GM20000 (cell line): ENCODE measurements at places on chromosomes 4 and X.
A peak's percentile ranks its signal among the peaks of the same experiment; 100 is the strongest.

DNA sequence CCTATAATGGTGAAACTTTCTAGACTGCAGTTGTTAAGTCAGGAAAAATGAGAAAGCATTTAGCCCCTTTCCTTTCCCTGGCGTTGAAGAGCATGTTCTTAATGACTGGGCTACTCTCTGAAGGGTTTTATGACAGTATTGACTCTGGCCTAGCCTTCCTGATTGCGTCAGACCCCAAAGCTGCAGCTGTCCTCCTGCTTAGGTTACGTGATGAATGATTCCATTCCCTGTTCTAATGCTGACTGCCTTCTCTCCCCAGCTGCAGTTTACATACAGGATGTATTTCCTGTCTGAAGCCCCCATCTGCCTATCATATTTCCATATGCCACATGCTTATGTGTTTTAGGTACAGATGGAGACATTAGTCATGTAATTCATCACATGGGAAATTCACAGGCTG lies 105.8 kb upstream of the EGFL6 start:
- DNase-seq: no peak

- DNase-seq: no peak
Observed at GRCh38 chr4:110489901-110490508, 14.1 kb downstream of the ENPEP start.

GRCh38 chr4:37324546-37324945 lies 80.0 kb downstream of the NWD2 start:
- DNase-seq: no peak

DNA sequence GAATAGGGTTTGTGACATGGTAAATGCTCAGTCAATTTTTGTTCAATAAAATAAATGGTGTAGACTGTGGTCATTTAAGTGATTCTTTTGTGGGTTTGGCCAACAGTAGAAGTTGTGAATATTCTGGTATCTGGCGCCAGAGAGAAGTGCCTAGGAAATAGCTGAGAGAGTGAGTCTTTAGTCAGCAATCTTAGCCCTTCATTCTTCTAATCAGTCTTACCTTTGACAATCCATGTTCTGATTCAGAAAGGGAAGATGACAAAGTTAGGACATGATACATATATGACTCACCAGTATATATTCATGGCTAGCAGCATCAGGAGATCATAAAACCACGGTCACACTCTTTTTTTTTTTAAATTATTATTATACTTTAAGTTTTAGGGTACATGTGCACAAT lies 141.8 kb upstream of the PCDH18 start:
- no peak for DNase-seq

- no peak for DNase-seq
Observed at GRCh38 chr4:113325876-113326615, 276.6 kb downstream of the ANK2 start.

DNA sequence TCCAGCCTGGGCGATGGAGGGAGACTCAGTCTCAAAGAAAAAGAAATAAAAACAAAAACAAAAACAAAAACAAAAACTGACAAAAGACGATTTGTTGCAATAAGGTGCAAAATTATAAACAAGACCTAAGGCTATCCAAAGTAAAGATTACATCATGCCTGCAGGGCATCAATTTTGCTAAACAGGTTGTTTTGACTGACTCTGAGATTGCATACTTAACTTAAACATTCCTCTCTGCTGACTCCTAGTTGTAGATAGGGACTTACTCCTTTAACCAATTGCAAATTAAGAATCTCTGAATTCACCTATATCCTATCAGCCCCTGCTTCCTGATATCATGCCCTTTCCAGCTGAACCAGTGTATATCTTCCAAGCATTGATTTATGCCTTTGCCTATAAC lies 2687.3 kb downstream of the PCDH7 start:
- no peak for DNase-seq

- no peak for DNase-seq
Observed at GRCh38 chrX:150499240-150499639, 69.2 kb upstream of the MTM1 start.

DNA sequence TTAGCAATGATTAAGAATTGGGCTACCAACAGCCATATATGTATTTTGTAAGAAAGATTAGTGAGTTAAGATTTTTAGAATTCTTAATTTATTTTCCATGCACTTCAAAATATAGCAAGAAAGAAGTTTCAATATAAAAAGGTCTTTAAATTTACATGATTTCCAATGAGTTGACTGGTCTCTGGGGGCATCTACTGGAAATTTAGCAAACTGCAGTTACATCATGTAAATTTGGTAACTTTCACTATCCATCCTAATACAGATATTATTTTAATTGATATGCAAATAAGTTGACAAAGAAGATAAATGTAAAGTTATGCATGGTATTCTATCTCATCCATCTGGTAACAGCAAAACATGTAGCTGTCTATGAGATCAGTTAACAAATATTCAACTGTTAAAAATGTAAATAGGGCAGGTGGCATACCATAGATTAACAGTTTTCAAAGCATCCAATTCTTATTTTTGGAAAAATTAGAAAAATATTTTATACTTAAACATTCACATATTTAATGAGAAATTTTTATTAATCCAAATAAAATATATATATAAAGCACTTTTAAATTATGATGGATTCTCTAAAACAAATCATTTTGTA lies 29.1 kb downstream of the TTC29 start:
- DNase-seq: peak; percentile 13

GRCh38 chrX:57156397-57157049 lies 19.3 kb upstream of the SPIN2A start:
- no peak for DNase-seq

DNA sequence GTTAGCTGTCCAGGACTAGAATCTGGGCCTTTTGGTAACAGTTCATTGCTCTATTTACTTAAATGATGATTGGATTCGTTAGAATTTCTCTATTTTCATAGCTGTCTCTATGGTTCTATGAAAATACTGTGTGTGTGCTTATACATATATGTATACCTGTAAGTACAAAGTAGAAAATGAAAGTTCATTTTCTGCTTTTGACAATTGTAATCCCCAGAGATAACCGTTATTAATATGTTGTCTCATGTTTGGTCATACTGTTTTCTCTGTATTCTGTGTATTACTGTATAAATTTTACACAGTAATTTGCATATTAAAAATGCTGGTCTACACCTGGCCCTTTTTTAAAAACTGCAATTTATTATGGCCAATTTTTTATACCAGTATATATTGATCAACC lies 55.4 kb downstream of the CLCN3 start:
- no peak for DNase-seq

DNA sequence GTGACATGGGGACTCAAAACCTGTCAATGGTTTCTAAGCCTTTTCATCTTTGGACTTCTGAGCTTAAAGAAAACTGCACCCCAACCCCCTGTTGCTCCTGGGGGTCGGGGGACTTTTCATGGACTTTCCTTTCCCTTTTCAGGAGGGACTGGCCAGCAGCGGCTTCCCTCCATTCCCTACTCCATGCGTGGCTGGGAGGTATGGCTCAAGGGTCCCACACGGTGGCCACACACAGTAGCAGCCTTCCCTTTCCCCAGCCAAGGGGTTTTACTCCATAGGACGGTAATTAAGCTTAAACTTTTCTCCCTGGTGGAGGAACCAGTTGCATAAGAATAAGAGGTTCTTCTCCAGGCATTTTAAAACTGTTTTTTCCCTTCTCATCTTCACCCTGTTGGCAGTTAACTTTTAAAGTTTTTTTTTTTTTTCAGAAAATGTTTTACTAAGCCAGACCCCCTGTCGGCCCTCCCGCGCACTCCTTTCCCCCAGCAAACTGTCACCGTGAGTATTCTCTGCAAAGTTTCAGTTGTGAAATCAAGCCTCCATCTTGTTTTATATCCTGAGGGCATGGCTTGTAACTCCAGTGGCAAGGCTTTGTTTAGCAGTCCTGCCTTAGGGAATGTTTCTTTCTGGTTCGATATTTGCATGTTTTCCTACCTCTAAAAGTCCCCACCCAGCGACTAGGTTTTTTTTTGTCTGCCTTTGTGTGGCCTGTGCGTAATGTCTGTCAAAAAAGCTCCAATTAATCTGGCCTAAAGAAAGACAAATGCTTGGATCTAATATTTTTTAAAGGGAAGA lies 325.7 kb downstream of the TLL1 start:
- no peak for DNase-seq

GRCh38 chr4:6474053-6474568 lies 1.7 kb upstream of the PPP2R2C start:
- DNase-seq: no peak

- no peak for DNase-seq
Observed at GRCh38 chr4:57102050-57102624, 8.0 kb downstream of the IGFBP7 start.

- no peak for DNase-seq
Observed at GRCh38 chr4:76691807-76692582, 205.9 kb downstream of the SOWAHB start.

DNA sequence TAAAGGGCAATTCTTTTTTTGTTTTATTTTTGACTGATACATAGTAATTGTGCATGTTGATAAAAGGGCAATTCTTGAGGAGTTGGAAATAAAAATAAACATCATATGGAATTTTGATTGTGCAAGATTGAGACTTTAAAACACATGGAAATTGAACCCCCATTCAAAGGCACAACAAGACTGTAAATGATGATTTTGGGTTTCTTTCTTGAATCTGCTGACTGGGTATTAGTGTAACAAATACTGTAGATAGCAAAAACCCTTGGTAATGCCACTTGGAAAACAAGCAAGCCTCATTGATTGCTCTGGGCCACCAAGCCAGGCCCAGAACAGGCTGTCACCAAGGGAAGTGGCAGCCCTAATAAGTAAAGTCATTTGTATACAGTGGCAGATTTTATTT lies 73.0 kb upstream of the ANXA3 start:
- DNase-seq: no peak

- DNase-seq: no peak
Observed at GRCh38 chr4:183848805-183849204, 56.3 kb upstream of the STOX2 start.

DNA sequence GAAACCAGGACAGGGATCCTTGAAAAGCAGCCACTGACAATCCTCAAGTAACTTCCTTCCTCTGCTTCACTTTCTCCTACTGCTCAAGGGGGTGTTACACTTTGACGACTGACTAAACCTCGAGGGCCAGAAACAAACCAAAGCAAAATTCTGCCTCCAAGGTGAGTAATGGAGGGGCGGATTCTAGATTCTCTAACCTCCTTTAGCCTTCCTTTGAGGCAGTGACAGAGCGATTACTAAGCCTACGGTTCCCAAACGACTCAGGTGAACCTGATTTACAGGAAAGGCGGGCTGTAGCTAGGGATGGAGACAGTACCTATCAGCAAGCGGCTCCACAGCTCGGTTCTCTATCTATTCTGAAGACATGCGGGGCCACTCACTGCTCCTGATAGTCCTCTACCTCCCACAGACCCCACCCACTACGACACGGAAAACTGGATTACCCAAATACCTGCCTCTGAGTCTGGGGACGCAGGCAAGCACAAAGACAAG lies 487 bp downstream of the TBCK start:
- DNase-seq: no peak

DNA sequence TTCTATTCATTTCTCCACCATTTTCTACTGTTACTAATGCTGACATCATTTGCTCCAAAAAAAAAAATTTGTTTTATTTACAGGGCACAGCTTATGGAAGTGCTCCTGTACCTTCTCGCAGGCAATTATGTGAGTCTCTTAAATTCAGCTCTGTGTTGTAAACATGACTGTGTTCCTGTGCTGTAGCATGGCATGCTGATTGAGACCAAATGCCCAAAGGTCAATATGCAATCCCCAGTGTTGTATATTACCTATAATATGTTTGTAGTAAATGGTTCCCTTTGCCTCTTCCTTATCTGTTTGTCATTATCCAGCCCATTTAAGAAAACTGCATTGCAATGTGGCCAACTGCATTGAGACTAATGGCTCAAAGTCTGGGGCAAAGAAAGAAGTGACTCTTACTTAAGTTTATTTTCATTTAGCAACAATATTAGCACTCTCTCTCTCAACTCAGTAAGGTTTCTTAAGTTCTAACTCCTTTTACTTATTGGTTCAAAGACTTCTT lies 1020.0 kb upstream of the GRID2 start:
- no peak for DNase-seq

DNA sequence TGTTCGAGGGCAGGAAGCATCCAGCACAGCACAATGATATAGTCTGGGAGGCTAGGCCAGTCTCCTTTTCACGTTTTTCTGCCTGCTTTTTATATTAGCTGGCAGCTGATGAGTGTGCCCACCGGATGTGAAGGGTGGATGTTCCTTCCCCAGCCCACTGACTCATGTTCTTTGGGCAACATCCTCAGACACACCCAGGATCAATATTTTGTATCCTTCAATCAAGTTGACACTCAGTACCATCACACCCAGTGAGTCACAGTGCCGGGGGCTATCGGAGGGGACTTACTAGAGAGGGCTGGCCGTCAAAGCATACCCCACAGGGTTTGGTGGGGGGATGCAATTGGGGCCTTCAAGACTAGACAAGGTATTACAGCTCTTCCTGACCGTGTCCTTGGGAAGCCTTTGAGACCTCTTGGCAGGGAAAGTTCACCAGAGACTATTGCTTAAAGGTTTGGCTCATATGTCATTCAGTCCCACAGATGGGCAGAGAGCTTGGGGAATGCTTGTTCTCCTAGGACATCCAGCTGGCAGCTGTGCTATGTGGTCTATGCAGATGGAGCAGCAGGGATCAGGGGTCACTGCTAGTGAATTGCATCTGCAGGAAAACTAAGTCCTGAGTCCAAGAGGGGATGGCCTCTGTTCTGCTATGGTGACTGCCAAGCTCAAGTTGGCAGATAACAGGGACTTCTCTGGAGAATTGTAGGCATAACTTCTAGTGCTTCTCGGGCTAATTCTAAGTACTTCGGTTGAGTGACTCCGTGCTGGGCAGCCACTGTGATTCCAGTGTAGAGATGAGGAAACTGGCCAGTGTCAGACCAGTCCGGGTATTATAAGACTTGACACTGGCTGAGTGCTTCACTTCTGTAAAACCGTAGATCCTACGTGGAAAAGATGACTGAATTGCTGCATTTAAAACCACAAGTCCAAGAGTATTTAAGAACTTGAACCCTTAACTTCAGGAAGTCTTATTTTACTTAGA lies 12.9 kb upstream of the WDR1 start:
- no peak for DNase-seq

DNA sequence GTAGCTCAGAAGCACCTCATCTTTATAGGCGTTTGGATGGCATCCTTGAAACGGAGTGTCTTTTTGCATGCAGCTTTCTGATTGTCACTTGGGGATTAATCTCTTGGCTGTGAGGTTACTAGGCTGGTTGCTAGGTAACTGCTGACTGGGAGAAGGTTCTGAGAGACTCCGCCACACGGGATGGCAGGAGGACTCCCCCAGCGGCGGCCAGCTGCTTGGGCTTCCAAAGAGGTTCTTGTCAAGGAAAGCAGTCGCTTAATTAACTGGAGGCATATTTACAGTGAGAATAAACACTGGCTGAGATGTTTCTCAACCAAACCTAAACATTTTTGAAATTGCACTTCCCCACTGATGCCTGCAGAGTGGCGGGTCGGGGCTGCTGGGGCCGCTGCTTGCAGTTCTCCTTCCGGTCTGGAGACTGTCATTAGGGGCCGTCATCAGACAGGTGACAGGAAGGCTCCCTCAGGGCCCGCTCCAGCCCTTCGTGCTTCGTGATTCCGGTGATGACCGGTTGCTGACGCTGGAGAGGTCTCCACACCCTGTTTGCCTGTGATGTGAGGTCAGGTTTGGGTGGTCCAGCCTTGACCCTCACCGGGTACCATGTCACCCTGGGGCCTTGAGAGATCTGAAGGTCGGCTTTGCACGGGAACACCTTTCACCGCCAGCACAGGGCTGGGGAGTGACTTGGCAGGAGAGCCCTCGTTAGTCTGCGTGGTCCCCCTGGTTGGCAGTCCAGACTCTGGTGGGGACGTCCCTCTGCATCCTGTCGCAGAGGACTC lies 9.1 kb downstream of the NSG1 start:
- DNase-seq: peak; percentile 60

- no peak for DNase-seq
Observed at GRCh38 chr4:24630937-24631336, 46.6 kb upstream of the DHX15 start.
